ENCODE measurements at places on chromosomes 3 and 15. TPM values are rescaled to one million over a fixed set of nuclear protein-coding genes. Genes with fewer than 3 reads are reported as not detected.

The GPR149 gene
- total RNA-seq, result not detected

The GPR171 gene
- not detected for total RNA-seq

The SLC6A1 gene
- not detected for total RNA-seq

The ATP1B3 gene
- 57.0 TPM for total RNA-seq

The SYNPR gene
- total RNA-seq, result not detected

The ZNF654 gene
- total RNA-seq, result 10.9 TPM

The TMEM207 gene
- not detected for total RNA-seq

The CIDEC gene
- 37.6 TPM for total RNA-seq

The RLBP1 gene
- not detected for total RNA-seq

The SLC6A20 gene
- total RNA-seq, result not detected

The GOLGA8M gene
- 1.2 TPM for total RNA-seq

The ATP10A gene
- 1.1 TPM for total RNA-seq

The LDHAL6B gene
- total RNA-seq, result not detected

The RFT1 gene
- 8.6 TPM for total RNA-seq
